ENCODE measurements at places on chromosomes 2 and 18. TPM values are rescaled to one million over a fixed set of nuclear protein-coding genes. Genes with fewer than 3 reads are reported as not detected.

DNA sequence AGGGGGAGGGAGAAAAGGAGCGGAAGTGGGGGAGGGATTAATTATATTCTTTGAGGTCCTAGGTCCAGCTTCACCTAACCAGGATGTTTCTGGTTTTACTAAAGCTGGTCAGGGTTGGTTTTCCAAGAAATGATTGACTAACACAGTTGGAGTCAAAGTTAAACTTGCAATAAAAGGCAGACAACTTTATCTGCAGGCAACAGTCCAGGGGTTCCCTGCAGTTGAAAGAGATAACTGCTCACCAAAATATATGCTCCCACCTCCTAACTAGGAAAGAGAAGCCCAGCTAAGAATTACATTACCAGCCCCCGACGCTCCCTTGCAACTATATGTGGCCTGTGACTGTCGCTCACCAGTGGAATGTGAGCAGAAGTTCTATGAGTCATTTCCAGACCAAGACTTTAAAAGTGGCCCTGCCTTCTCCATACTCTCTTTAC is 140.0 kb upstream of the PKDCC start:
- DNase-seq, result no peak

ATP6V1B1 gene
- total RNA-seq, result 1.4 TPM

- no peak for DNase-seq
Measured at GRCh38 chr2:233498126-233498525, 68.5 kb downstream of the USP40 start.

DNA sequence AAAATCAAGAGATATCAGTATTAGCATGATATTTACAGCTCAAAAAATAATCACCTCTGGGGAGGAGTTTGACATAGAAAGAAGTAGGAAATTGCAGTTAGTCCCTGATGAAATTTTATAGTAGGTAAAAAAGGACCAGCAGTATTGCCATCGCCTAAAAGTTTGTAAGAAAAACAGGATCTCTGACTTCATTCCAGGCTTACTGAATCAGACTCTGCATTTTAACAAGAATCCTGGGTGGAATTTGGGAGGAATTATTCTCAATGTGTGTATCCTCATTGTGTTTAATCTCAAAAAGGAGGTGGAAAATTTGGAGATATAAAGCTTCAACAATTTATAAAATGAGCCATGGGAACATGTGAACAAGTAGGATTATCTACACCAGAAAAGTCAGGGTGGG is 31.2 kb upstream of the STAT1 start:
- DNase-seq, result no peak

Measured in lung (tissue), 17 donors.